ENCODE measurements at places on chromosomes 16 and 17.

DNA sequence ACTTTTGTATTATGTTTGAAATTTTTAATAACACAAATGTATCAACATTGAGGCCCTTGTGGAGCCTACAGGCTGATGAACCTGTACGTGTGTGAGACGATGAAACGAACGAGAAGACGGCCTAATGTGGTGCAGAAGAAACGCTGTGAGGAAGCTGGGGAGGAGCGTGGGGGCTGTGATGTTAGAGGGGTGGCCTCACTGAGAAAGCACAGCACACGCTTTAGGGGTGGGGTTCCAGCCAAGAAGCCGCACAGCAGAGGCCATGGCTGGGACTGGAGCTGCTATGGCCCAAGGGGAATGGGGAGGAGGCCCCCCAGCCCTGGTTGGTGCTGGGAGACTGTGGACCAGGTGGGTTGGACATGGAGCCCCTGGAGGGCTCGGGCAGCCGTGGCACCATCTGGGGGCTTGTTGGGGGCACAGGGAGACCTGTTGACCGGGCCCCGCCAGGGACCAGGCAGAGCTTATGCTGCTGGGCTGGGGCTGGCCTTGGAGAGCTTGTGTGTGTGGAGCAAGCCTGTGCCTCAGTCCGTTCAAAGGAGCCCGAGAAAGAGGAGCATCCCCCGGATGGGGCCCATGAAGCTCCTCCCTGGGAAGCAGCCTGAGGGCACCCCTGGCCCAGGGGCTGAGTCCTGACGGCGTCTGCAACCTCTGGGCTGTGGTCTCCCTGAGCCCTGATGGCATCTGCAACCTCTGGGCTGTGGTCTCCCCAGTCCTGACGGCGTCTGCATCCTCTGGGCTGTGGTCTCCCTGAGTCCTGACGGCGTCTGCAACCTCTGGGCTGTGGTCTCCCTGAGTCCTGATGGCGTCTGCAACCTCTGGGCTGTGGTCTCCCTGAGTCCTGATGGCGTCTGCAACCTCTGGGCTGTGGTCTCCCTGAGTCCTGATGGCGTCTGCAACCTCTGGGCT is 44.7 kb downstream of the METRNL start:
- no peak overlapping the region for H3K27ac ChIP-seq
- H3K4me3 ChIP-seq = no peak overlapping the region
- H3K4me1 ChIP-seq = peaks cover 21% of the 10 kb centered on the region
- no peak for DNase-seq
- peaks cover 29% of the 10 kb centered on the region for H3K27me3 ChIP-seq
- no peaks in the 10 kb centered on the region for H3K36me3 ChIP-seq

- no peak overlapping the region for H3K27ac ChIP-seq
- no peak for DNase-seq
- peak overlapping the region; percentile 79 for H3K4me3 ChIP-seq
- H3K27me3 ChIP-seq = peaks cover 34% of the 10 kb centered on the region
Measured at GRCh38 chr16:47142486-47142820, 1.3 kb downstream of the NETO2 start.

DNA sequence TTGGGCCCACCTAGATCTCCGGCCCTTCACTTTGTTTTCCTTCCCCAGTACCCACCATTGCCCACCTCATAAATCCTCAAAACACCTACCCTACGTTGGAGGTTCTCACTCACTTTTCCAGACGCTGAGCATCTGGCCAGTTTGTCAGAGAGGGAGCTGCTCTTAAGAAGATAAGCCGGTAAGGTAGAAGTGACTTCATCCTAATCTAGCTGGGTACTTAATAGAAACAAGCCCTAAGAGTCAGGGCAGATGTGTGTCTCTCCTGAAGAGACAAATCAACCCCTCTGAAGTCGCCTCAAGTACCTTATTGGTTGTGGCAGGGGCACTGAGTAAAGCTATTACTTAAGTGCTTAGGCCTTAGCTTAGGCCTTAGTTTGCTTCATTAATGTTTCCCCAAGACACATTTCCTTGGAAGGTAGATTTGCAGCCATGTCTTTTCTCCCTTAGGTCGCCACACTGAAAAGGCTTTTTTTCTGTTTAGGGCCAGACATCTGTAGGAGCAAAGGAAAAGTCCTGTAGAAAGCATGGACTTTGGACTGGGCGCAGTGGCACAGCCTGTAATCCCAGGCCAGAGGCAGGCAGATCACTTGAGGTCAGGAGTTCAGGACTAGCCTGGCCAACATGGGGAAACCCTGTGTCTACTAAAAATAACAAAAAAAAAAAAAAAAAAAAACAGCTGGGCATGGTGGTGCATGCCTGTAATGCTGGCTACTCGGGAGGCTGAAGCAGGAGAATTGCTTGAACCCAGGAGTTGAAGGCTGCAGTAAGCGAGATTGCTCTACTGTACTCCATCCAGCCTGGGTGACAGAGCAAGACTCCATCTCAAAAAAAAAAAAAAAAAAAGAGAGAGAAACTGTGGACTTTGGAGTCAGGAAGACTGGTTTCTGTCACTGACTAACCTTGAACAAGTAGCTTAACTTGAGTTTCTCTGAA is 1.0 kb downstream of the TACO1 start:
- peak overlapping the region; percentile 74 for H3K27ac ChIP-seq
- H3K27me3 ChIP-seq = no peaks in the 10 kb centered on the region
- no peak for DNase-seq
- peak overlapping the region; percentile 90 for H3K4me3 ChIP-seq
- peaks cover 20% of the 10 kb centered on the region for H3K36me3 ChIP-seq

DNA sequence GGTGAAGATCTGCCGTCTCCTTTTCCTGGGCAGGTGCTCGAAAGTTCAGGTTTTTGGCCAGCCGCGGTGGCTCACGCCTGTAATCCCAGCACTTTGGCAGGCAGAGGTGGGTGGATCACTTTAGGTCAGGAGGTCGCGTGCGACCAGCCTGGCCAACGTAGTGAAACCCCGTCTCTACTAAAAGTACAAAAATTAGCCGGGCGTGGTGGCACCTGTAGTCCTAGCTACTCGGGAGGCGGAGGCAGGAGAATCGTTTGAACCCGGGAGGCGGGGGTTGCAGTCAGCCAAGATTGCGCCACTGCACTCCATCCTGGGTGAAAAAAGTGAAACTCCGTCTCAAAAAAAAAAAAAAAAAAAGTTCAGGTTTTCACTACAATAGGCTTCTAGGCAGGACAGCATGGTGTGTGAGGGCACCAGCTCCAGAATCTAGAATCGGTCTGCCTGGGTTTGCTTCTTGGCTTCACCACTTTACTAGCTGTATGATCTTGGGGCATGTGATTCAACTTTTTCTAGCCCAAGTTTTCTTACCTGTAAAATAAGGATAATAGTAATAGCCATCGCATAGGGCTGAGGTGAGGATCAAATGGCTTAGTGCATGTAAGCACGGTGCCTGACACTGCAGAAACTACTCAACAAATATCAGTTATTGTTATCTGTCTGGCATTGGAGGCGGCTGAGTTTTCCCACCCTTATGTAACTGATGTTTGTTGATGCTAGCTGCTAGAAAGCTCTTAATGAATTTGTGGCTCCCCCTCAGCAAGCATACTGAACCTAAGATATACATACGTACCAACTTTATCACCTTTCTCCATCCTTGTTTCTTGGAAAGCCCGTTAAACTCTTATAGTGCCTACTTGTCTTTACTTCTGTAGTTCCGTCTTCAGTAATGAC is 1.3 kb downstream of the PSMD12 start:
- H3K4me3 ChIP-seq = peak overlapping the region; percentile 96
- peaks cover 49% of the 10 kb centered on the region for H3K36me3 ChIP-seq
- peak overlapping the region; percentile 95 for H3K27ac ChIP-seq
- DNase-seq = no peak
- peaks cover 56% of the 10 kb centered on the region for H3K4me1 ChIP-seq
- H3K27me3 ChIP-seq = peaks cover 12% of the 10 kb centered on the region

DNA sequence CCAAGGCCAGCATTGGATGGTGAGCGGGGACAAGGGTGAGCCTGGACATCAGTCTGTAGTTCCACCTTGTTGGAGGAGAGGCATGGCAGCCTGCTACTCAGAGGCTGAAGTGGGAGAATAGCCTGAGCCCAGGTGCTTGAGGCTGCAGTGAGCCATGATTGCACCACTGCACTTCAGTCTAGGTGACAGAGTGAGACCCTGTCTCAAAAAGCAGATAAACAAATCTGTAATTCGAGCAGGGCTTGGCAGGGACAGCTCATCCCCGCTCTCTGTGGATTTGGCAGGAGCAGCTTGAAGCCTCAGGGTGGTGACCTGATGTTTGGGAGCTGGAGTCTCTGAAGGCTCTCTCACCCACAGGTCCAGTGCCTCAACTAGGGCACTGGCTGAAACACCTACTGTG is 38.6 kb upstream of the ZCCHC14 start:
- DNase-seq = no peak
- H3K4me1 ChIP-seq = no peaks in the 10 kb centered on the region
- H3K27me3 ChIP-seq = peaks cover 6% of the 10 kb centered on the region
- H3K36me3 ChIP-seq = no peaks in the 10 kb centered on the region
- no peak overlapping the region for H3K4me3 ChIP-seq

Measured in activated T-helper 2 cell treated with anti-CD3 and anti-CD28 coated beads, Interferon-gamma antibody, Interleukin-2, Interleukin-4, amounts not matched to agents 10 μg/mL and 5 μg/mL and 100 μg/mL, durations not matched to agents 14 hours and 24 hours and 36 hours (primary cell).